ENCODE measurements at places on chromosomes 7 and 10.

GRCh38 chr7:47785923-47786556, 162.2 kb downstream of the PKD1L1 start:
- DNase-seq = no peak

DNA sequence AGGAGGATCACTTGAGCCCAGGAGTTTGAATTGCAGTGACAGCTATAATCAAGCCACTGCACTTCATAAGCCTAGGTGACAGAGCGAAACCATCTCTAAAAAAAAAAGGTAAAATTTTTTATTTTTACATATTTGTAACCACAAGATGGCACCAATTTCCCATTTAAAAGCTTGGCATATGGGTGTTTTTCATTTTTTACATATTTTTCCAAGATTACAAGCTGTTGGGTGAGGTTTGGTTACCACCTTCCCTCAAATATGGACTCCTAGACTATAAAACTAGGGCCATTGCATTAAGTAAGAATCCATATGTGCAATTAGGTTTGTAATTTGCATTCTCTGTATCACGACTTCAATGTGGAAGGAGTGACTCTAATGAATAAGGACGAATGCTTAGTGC, 129.3 kb upstream of the ACBD5 start:
- peak; percentile 17 for DNase-seq

DNA sequence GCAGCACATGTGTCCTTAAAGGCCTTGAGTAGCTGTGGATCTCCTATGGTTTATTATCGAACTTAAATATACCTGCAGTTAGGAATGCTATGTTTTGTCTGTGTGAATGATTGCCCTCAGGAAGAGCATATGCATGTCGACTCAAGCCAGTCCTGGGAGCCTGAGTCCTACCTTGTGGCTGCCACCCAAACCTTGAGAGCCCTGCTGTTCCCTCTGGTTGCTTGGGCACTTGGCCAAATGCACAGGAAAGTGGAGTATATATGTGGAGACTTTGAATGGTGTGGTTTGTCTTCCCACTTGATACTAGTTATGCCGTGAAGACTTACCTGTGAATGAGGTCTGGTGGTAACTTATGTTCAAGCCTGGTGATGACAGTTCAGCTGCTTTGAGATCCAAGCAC, 409.8 kb downstream of the LRMDA start:
- no peak for DNase-seq

- no peak for DNase-seq
Observed at GRCh38 chr7:81138870-81139269, 220.0 kb upstream of the SEMA3C start.

- DNase-seq = no peak
Observed at GRCh38 chr7:130479716-130480400, 12.0 kb upstream of the MEST start.

GRCh38 chr10:38032886-38033285, 22.4 kb downstream of the ZNF33A start:
- DNase-seq = no peak

GRCh38 chr10:50396491-50397311, 145.4 kb upstream of the ASAH2 start:
- DNase-seq = no peak

DNA sequence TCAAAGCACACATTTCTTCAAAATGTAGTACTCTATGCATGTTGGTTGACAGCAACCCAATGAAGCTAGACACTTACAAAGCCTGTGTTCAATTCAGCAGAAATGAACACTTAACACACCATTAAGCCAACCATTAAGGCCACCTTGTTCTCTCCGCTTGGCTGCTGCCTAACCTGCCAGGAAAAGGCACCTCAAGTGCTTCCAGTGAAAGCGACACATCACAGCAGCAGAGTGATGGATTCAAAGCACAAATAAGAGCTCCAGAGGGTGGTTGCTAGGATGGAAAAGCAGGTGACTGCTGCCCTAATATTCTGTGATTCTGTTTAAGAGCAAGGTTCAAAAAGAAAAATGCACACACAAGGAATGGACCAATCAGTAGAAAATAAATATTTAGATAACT, 81.5 kb upstream of the GNAI1 start:
- DNase-seq = no peak

DNA sequence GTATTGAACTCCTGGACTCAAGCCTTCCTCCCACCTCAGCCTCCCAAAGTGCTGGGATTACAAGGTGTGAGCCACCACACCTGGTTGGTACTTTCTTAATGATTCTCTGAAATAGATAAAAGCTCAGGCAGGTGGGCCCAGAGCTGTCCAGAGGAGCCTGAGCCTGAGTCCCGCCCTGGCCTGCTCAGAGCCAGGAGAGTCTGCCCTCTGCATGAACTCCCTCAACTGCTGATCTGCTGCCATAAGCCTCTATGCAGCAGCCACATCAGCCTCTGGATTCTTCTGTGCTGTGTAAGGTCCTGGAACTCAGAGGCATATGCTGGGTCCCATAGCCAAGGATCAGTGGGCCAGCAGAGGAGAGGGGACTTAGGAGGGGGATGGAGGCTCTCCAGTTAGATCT, 23.1 kb upstream of the DDIT4 start:
- no peak for DNase-seq

- no peak for DNase-seq
Observed at GRCh38 chr7:70607759-70608158, 524.2 kb upstream of the GALNT17 start.

DNA sequence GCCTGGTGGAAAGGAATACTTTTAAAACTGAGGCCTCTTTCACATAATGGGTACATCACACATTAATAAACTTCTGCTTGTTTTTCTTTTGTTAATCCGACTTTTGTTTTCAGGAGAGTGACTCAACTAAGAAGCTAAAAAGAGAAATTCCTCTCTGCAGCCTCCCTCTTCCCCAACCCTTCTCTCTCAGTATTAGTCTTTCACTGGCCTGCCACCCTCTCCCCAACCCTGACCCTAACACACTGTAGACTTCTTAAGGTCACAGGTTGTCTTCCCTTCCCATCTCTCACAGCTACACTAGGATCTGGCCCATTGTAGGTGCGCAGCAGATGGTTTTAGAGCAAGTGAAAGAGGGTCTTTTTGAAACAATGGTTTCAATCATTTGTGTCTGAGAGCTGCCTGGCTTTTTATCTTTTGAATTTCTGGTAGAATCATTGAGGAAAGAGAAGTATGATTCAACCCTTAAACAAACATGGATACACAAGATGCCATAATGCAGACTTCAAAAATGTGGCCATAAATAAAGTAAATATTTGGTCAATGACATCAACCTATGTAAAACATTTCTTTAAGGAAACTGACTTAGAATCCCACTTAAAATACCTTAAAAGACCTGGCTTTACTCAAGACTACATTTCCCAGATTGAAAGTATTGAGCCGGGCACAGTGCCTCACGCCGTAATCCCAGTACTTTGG, 17.9 kb upstream of the FFAR4 start:
- DNase-seq = no peak

DNA sequence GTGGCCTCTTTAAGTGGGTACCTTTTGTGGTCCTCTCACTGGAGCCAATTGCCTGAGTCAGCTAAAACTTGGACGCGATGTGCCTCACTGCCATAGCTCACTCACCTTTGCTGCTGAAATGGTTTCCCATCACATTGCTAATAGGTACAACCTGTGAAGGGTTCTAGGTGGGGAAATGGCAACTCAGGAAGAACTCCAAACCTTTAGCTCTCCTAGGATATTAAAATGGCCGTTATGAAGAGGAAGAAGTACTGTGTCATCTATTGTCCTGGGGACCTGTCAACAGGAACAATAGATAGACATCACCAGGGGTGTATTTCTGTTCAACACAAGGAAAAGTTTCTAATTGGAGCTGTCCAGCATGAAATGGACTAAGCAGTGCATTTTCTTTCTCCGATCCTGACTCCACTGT, 1.2 kb upstream of the ZNF655 start:
- no peak for DNase-seq

DNA sequence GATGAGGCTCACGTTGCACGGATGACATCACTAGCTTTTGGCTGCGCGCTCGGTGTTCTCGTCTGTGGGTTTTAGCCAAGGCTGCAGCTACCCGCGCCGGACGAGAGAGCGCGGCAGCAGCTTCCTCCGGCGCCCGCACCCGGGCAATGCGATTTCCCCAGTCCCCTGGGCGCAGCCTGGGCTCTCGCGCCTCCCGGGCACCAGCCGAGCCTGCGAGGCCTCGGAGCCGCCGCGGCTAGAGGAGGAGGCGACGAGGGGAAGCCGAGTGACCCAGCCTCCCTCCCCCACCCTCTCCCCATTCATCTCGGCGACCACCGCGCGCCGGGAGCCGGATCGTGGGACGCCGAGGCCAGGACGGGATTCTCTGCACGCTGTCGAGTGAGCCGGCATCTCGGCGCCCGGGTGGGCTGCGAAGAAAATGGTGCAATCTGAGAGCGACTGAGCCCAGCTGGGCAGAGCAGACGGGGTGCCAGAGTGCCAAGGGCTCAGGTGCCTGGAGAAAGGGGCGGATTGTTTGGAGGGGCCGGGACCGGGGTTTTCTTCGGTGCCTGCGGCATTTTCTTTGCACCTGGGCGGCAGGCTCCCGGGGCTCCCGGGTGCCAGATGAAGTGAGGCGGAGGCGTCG, 1.2 kb upstream of the TMEM178B start:
- peak; percentile 48 for DNase-seq

DNA sequence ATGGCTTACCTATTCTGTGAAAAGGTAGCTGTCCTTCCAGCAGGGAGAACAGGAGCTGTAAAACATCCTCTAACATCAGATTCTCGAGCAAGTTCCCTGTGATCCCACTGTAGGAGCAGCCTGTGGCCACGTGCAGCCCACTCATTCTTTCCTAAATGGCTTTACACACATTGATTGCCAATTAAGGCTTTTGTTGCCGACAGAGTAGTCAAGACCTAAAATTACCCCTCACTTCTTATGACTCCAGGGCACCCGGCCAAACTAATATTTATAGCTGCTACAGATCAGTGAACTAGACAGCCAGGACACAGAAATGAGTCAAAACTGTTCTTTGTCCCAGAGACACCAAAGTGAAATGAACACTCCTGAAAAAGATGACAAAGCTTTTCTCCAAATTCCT, 832.1 kb downstream of the SORCS3 start:
- no peak for DNase-seq

DNA sequence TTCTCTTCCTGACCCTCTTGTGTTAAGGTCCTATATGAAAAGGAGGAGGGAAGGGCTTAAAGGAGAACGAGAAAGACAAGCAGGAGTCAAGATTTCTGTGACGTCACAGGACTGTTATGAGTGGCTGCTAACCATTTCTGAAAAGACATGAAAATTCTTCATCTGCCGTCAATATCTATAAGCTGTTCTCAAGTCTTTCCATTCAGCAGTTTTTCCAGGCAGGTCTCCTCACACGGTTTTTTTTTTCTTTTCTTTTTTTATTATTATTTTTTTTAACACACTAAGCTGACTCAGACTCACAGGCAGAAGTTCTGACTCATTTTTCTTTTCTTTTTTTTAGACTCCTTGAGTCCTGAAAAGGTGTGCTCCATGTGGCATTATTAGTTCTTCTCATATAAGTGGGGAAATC, 72.0 kb downstream of the DGKI start:
- DNase-seq = no peak

DNA sequence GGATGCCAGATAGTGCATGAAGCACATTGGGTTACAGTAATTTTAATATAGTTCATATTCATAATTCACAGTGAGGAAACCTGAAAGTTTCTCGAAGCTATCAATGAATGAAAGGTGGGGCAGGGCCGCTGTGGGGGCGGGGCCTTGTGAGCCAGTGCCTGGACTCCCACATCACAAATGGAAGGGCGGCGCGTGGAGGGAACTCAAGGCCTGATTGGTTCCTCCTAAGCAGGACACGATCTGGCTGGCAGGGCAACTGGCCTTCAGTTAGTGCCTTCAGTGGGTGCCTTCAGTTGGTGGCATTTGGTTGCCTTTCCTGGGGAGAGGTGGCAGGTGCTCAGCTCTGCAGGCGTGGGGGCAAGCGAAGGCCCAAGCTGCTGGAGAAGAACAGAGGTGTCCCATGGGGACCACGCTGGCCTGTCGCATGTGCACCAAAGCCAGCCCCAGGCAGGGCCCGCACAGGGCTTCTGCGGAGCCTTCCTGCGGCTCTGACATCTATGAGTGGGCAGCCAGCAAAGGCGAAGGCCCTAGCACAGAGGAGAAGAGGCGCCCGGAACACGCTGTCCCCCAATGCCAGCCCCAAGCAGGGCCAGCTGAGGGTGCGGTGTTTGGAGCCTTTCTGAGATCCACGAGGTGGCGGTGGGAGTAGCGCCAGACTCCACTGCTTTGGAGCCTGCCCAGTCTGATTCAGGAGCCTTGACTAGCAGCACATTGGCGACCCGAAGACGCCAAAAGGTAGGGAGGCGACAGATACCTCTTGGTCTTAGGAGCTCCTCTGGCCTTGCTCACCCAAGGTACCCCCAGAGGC, 118.0 kb upstream of the PDSS1 start:
- DNase-seq = no peak

GRCh38 chr10:48523820-48524758, 80.8 kb downstream of the ARHGAP22 start:
- no peak for DNase-seq

GRCh38 chr7:22066522-22066921, 120.8 kb upstream of the CDCA7L start:
- DNase-seq = no peak

GRCh38 chr10:121653608-121654007, 55.4 kb upstream of the FGFR2 start:
- no peak for DNase-seq

DNA sequence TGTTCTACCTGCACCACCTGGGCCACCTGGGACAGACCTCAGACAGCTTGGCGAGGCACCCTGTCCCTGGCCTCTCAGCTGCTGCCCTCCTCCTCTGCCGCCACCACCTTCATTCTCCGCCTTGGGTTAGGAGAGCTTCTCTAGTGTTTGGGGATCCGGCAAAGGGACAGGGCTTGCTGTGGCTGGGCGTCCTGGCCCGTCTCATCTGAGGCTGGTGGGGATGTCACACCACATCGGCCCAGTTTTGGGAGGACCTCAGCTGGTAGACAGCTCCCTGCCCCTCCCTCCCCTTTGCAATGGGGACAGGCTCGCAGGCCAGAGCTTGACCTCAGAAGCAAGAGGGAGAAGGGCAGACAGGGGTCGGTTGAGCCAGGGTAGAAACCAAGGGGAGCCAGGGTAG, 26.4 kb downstream of the SPOCK2 start:
- no peak for DNase-seq

DNA sequence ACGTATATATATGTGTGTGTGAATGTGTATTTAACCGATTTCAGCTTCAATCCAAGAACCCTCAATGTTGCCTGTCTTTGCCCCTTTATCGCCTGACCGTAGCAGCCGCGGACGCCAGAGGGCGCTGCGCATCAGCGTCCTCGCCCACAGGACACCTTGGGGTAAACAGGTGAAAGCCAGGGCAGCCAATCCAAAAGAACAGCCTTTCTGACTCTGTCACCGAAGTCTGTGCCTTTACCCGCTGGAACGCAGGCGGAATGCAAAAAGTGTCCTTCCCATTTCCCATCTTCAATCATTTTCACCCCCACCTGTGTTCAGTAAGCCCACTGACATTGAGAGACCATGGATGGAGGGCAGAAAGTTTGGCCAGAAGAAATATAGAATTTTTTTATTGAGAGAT, 3.6 kb downstream of the NXPH1 start:
- peak; percentile 54 for DNase-seq

DNA sequence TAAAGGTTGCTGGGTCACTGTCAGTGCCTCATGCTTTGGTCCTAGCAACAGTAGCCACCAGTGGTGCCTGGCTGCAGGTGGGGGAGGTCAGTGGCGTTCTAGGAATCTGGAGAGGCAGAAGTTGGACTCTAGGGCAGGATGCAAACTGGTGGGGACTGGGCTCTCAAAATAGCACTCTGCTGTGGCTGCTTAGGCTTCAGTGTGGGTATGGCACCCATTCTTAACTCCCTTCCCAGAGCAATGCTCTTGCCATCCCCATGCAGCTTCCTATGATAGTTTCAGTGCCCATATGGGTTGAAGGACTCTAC, 330.8 kb downstream of the PCDH15 start:
- DNase-seq = no peak

- DNase-seq = no peak
Observed at GRCh38 chr10:16987206-16987621, 142.4 kb downstream of the CUBN start.

Measured in COLO829 (cell line).